Activated CD8-positive, alpha-beta memory T cell treated with anti-CD3 and anti-CD28 coated beads, Interleukin-2, amount 10 ng/mL, durations not matched to agents 7 days and 5 days (primary cell): ENCODE measurements at places on chromosomes 6 and 20. TPM values are rescaled to one million over a fixed set of nuclear protein-coding genes. Genes with fewer than 3 reads are reported as not detected.

GRCh38 chr6:32058511-32058963 is 20.3 kb downstream of the CYP21A2 start:
- no peak for DNase-seq

- DNase-seq = no peak
Measured at GRCh38 chr6:116218172-116218633, 35.7 kb downstream of the TSPYL4 start.

DNA sequence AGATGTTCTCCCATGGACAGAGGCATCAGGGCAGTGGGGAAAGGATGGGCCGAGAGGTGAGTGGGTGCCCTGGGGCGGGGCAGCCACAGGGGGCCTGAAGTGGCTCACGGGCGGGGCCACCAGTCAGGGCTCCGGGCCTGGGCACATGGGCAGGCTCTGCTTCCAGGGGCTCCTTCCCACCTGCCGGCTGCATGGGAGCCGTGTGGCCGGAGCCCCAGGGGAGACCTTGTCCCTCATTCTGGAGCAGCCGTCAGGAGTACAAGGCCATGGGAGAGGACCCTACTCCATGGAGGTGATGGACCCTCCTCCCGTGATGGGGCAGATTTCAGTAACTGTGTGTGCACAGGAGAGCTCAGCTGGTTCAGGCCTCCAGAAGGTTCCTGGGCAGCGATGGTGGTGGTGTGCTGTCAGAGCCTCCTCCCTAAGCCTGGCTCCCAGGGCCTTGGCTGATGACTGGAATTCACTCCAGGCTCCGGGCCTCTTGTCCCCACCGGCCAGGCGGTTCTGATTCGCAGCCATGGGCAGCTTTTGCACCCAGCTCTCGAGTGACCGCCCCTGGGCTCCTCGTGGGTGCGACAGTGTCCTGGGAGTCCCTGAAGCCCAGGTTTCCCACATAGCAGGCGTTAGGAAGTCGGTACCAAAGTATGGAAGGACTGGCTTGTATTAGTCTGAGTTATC is 6.2 kb downstream of the SLCO4A1 start:
- no peak for DNase-seq

The TTLL9 gene
- total RNA-seq = not detected

DNA sequence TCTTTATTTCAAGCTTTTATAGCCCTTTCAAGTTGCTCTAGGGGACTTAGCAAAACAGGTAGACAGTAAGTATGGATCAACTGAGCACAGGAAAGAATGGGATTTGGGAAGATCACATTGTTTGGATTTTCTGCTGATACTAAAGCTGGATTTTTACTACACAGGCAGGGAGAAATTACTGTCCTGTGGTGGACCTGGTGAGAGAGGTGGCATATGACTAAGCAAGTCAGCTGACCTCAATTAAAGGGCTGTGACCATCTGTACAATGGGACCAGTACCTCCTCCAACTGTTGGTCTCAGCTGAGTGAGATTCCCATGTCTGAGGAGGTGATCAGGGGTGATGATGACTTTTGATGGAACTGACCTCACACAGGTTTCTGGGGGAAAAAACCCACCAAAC is 28.0 kb downstream of the RREB1 start:
- DNase-seq = no peak

The CHRNA4 gene
- total RNA-seq = not detected

DNA sequence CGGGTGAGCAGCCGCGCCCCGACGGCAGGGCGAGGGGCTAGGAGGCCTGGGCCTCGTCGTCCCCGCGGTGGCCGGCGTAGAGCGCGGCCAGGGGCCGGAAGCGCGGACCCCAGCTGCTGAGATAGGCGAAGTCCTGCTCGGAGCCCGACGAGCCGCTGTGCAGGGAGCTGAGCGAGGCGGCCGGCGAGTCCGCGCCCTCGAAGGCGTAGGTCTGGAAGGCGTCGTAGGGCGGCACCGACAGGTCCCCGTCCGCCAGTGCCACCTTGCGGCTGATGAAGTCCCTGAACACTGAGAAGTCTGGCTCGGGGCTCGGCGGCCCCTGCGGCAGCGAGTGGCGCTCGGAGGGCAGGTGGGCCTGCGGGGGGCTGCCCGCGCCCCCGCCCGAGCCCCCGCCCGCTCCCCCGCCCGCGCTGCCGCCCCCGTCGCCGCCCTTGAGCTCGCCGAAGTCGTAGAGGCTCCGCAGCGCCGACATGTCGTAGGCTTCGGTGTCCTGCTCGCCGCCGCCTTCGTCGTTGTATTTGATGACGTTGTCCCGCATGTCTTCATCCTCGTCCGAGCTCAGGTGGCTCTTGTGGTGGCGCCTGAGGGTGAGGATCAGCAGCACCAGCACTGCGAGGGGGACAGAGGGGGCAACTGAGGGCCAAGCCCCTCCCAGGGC is 56.5 kb downstream of the CD40 start:
- DNase-seq = peak; percentile 76

The ZFAND3 gene
- 34.4 TPM for total RNA-seq

GRCh38 chr6:20538131-20538662 is 3.9 kb downstream of the CDKAL1 start:
- no peak for DNase-seq

The OOEP gene
- total RNA-seq = 1.1 TPM

The SLPI gene
- total RNA-seq = not detected

DNA sequence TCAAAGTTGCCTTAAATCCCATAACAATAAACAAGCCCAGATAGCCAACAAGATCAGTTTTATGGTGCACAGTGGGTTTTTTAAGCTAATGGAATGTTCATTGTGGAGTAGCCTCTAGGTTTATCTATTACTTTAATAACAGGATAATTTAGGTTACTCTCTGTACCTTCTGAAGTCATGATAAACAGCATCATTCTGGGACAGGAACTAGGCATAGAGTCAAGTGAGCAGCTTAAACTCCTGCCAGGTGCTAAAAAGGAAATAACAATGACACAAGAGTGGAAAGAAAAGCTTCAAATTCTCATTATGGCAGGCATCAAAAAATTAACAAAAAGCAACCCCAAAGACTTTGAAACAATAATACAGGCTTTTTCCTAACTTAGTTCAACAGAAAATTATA is 228.8 kb downstream of the HACE1 start:
- no peak for DNase-seq

The CRIP3 gene
- total RNA-seq = 0.50 TPM

- no peak for DNase-seq
Measured at GRCh38 chr6:70258483-70258882, 44.4 kb downstream of the COL9A1 start.

- DNase-seq = no peak
Measured at GRCh38 chr20:37524859-37525708, 2.6 kb downstream of the BLCAP start.

DNA sequence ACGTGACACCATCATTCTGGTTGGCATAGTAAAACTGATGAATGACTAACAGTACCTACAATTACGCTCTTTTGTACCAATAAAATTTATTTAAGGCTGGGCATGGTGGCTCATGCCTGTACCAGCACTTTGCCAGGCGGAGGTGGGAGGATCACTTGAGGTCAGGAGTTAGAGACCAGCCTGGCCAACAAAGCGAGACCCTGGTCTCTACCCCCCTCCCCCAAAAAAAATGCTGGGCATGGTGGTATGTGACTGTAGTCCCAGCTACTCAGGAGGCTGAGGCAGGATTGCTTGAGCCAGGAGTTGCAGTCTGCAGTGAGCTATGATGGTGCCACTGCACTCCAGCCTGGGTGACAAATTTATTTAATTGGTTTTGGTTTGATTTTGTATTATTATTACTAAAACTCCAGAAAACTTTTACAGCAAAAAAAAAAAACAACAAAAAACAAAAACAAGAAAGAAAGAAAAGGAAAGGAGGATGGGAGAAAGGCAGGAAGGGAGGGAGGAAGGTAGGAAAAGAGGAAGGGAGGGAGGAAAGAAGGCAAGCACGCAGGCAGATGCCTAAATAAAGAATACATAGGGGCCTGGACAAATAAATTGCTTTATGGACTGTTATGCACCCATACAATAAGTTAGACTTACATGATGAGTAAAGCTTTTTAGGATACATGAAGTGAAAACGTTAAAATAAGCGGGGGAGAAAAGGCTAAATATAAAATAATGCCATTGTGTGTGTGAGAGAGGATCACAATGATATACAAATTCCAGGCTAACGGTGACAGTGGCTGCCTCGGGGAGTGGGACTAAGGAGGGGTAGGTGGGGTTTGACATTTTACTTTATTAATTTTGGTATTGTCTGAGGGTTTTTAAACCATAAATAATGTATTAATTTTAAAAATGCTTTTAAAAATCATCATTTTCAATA is 682 bp upstream of the ZSCAN9 start:
- no peak for DNase-seq

The KHDC1L gene
- not detected for total RNA-seq

DNA sequence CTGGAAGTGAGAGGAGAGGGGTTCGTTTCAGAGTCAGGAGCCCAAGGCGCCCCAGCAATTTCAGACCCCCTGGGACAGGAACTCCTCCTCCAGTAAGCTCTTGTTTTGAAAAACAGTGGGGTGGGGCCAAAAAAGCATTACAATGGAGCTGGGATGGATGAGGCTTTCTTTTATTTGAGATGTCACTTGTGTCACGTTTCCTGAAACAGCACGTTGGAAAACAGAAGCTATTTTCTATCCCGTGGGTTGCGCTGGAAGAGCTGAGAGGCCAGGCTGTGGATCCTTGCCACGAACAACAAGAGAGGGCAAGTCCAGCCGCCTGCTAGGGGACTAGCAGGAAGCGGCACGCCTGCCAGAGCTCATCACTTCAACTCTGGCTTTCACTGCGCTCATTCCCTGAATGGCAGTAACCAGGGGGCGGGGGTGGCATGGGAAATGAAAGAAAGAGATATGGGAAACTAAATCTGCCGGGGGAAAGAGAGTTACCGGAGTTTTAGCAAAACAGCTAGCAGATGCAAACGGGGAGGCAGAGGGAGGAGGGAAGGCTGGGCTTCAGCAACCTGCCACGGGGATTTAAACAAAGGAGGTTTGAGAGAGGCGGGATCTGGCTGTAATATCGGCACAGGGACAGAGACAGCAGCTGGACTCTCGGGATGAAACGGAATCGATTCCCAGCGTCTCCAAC is 34.6 kb downstream of the GCNT2 start:
- no peak for DNase-seq

DNA sequence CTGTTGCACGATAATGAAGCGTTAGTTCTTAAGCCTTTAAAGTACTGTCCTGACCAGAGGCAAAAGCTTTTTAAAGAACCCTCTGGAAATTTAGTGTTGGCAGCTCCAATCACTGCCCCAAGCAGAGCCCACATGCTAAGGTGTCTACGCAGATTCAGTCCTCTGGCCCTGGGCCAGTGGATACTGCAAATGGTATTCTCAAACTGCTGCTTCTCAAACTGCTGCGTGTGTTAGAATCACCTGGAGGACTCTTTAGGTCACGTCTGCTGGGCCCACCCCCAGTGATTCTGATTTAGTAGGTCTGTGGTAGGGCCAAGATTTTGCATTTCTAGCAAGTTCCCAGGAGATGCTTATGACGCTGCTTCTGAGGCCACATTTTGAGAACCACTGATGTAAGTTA is 96.0 kb upstream of the CCDC28A start:
- DNase-seq = no peak

- DNase-seq = no peak
Measured at GRCh38 chr20:41715526-41715925, 97.3 kb upstream of the CHD6 start.

The LY6G5C gene
- total RNA-seq = 3.8 TPM

DNA sequence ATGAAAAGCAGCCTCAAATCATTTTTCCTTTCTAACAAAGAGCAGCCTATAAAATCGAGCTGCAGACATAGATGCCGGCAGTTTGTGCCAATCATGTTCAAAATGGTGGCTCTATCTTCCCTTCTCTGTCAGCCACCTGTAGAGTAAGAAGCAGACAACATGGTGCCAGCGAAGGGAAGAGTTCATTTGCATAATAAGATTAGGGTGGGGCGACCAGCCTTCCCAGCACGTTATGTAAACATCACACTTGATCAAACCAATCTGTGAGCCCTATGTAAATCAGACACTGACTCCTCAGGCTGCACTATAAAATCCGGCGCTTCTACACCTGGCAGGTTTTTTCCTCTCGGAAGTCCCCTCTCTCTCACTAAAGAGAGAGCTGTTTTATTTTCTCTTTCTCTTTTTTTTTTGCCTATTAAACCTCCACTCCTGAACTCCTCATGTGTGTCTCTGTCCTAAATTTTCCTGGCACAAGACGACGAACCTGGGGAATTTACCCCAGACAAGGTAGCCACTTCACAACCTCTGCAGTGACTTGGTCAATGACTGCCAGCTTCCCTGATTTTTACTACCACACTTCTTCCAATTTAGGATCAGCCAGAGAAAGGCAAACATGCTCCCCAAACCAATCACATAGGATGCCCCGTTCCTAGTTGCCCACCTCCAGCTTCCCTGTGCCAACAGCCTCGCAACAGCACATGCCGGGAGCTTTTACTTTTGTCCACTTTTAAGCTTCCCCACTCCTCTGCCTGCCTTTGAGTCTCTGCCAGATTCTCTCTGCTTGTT is 12.9 kb downstream of the TPMT start:
- no peak for DNase-seq

- no peak for DNase-seq
Measured at GRCh38 chr6:9482030-9482738, 932.7 kb downstream of the TFAP2A start.
